ENCODE measurements at places on chromosomes 4 and X.

GRCh38 chrX:141469469-141469868 lies 115.1 kb downstream of the SPANXA1 start:
- DNase-seq = no peak

DNA sequence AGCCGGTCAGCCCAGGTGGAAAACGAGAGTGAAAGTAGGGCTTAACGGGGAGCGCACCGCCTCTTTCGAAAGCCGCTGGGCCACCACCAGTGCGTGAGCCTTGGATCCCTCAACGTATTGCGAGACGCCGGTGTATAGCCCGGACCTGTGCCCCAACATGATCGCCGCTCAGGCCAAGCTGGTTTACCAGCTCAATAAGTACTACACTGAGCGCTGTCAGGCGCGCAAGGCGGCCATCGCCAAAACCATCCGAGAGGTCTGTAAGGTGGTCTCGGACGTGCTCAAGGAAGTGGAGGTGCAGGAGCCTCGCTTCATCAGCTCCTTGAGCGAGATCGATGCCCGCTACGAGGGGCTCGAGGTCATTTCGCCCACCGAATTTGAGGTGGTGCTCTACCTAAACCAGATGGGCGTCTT lies 929 bp downstream of the MAB21L2 start:
- DNase-seq = no peak

DNA sequence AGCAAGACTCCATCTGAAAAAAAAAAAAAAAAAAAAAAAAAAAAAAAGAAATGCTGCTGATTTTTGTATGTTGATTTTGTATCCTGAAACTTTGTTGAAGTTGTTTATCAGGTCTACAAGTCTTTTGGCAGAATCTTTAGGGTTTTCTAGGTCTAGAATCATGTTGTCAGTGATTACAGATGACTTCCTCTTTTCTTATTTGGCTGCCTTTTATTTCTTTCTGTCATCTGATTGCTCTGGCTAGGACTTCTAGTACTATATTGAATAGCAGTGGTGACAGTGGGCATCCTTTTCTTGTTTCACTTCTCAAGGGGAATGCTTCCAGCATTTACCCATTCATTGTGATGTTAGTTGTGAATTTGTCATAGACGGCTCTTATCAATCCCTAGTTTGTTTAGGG lies 334.4 kb downstream of the SPRY1 start:
- DNase-seq = no peak

GRCh38 chr4:159048166-159048886 lies 54.6 kb upstream of the RAPGEF2 start:
- DNase-seq = no peak

- no peak for DNase-seq
These were observed 135.8 kb upstream of the FRG1 start for GRCh38 chr4:189804894-189805293.

- no peak for DNase-seq
These were observed 37.2 kb downstream of the CXXC4 start for GRCh38 chr4:104457308-104457981.

DNA sequence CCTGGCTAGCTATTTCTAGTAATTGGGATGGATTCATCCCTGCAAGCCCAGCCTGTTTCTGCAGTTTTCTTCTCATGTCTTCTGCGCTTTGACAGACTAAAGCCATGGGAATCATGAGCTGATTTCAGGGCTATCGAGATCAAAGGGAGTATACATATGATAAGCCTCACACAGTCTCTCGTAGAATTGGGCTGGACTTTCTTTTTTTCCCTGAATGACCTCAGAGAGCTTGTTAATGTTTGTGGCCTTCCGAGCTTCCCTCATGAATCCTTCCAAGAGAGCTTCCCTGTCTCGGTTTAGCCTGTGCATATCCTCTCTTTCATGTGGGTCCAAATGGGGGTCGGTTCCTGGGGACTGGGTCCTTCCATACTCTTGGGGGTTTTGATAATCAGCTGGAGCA lies 130.3 kb downstream of the ADRA2C start:
- no peak for DNase-seq

GRCh38 chr4:37487668-37488067 lies 198.5 kb downstream of the RELL1 start:
- DNase-seq = no peak

DNA sequence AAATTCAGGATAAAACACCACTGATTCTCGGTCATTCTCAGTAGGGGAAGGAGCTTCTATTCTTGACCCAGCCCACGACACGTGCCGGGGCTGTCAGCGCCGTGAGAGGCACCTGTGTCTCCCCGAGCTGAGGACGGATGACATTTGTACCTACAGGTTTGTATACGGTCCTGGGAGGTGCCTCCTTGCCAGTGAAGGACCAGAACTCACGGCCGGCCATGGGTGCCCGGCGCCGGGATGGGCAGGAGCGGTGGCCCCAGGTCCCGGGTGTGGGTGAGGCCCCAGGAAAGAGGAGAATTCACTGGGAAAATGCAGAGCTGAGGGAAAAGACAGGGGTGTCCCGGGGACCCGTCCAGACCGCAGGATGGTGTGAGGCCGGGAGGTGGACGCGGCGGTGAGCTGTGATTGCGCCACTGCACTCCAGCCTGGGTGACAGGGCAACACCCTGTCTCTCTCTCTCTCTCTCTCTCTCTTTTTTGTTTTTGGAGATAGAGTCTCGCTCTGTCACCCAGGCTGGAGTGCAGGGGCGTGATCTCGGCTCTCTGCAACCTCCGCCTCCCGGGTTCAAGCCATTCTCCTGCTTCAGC lies 48.9 kb upstream of the PPP2R3B start:
- no peak for DNase-seq

GRCh38 chr4:10011277-10011676 lies 10.0 kb downstream of the SLC2A9 start:
- DNase-seq = no peak

GRCh38 chr4:116665716-116666115 lies 419.7 kb downstream of the TRAM1L1 start:
- DNase-seq = no peak

DNA sequence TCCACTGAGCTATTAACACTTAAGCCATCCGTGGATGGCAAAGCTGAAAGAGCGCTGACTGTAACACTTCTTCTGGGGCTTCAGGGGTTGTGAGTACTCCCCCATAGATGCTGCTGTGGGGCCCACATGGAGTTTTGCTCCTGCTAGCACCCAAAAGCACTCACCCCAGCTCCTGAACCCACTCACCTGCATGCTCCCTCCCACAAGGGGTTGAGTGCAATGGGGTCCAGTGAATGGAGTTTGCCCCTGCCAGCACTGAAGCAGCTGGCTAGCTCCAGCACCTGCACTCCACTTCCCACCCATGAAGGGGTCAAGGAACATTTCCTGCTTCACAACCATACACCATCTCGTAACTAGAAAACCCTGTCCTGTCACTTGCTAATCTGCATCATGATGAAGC lies 78.9 kb downstream of the IL21 start:
- DNase-seq = no peak

- no peak for DNase-seq
These were observed 121.9 kb upstream of the SMIM10 start for GRCh38 chrX:134868771-134869495.

- DNase-seq = no peak
These were observed 2.3 kb downstream of the CLCN4 start for GRCh38 chrX:10159145-10159468.

GRCh38 chr4:91936311-91936710 lies 367.5 kb upstream of the GRID2 start:
- DNase-seq = no peak

DNA sequence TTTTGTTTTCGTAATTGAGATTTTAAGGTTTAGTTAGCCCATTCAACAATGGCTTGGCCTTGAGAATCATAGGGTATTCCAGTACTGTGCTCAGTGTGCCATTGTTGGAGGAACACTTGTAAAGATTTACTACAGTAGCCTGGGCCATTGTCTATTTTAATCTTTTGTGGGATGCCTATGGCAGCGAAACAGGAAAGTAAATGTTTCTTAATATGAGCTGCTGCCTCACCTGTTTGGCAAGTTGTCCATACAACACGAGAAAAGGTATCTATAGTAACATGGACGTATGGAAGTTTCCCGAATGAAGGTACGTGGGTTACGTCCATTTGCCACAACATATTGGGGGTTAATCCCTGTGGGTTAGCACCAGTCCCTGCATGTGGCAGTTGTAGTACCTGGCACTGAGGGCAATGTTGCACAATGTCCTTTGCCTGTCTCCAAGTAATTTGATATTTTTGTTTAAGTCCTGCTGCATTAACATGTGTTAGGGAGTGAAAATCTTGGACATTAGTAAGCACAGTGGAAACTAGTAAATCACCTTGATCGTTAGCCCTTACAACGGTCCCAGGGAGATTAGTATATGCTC lies 38.6 kb upstream of the AADAT start:
- no peak for DNase-seq

- DNase-seq = no peak
These were observed 599.0 kb downstream of the RAB28 start for GRCh38 chr4:12884846-12885796.

DNA sequence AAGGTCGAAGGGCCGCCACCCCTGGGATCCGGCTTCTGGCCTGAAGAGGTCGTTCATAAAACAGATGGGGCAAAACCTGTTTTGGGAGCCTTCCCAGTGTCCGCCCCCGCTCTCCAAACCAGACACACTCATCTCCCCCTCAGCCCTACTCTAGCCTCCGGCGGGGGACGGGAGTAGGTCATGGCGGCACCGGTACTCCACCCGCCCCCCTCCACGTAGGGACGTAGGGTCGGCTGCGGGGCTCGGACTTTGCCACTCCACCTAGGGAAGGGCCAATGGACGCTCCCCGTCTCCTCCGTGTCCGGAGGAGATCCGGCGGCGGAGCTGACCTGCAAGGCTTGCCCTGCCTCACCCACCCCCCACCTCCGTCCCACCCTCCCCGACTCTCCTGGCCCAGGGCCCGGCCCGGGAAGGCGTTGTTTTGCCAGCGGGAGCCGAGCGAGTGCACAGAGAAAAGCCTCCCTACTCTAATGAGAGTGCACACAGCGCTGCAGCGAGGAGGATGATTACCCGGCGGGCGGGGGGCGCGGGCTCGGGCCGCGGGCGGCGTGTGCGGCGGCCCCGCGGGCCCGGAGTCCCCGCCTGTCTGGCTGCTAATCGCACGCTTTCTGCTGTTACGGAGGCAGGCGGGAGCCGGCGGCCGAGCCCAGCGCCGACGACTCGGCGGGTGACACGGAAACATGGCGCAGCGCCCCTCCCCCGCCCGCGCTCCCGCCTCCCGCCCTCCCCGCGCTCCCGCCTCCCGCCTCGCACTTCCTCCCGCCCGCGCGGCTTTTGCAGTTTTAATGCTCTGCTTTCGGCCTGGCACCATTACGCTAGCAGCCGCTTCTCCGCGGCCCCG lies 8.3 kb upstream of the BCOR start:
- DNase-seq = no peak

DNA sequence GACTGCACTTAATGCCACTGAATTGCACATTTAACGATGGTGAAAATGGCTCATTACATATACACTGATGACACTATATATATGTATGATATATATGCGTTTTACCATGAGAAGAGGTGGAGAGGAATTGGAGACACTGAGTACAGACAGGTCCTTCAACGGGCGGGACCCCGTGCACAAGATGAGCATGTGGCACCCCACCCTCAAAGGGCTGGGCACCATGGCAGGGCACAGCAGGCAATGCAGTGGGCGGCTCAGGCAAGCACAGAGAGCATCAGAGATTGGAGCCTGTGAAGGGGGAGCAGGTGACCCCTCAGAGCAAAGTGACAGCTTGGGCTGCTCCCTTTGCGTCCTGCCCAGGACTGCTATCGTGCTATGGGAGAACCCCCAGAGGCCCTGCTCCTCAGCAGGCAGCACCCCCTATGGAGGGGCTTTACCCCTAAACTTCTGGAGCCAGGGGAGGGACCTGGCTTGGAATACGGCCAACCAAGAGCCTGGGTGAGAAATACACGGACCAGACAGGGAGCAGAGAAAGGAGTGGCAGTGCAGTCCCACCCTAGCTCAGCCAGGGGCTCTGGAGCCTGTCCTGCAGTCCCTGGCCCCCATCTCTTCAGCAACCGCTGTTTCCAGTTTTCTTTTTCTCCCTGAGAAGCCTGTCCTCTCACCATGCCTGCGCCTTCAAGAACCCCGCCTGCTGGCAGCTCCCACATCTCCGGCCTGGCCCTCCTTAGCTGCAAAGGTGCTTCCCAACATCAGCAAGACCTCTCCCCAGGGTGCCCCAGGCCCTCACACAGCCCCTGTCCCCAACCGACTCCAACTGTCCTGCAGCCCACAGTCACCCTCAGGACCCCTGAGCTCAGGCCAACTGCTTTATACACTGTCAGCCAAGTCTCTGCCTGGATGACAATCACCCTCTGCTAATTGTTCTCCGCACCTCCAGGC lies 10.5 kb downstream of the SLC6A8 start:
- no peak for DNase-seq

GRCh38 chr4:84167564-84167963 lies 331.5 kb downstream of the NKX6-1 start:
- no peak for DNase-seq

- DNase-seq = no peak
These were observed 182.2 kb upstream of the STK26 start for GRCh38 chrX:131840799-131841495.

DNA sequence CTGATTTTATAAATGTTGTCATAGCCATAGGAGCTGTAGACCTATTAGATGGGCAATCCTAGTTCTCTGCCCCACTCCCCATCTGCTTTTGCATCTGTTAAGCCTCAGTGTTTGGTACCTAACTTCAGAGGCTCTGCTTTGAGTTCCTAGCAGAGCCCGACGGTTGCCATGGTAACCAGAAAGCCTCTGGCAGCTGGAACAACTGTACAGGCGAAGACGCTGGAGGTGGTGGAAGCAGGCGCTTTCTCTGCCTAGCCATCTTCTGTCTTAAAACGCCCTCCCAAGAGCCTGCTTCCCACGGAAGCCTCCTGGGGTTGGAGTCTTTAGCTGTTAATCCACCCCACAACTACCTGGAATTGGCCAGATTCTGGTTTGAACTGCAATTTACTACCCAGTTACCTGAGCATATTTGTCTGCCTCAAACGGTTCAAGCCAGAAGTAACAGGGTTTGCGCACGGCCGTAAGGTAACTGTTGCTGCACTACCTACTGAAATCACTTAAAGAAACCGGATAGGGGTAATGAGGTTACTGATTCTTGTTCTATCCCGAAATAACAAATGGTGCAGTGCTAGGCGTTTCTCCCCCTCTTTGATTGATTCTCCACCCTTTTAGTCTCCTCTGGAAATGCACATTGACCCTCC lies 1.0 kb upstream of the GABRG1 start:
- no peak for DNase-seq

DNA sequence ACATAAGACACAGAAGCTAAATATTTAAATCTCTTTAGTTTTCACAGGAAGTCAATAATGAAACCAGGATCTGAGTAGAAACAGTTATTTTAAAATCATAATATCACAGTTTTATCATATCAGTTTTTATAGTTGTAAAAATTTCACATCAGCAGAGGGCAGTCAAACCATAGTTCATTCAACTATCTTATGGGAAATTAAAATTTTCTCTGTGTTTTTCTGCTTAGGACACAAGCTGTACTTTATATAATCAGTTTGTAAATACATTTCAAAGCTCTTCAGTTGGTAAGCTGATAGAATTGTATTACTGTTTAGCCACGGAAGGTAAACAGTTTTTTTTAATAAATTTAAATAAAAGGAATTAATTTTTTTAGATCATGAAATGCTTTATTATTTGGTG lies 204.8 kb upstream of the NUDT6 start:
- DNase-seq = no peak

Measured in stimulated activated CD8-positive, alpha-beta memory T cell treated with anti-CD3 and anti-CD28 coated beads, Interleukin-15, amount 100 ng/mL, for 48 hours (primary cell).